ENCODE measurements at places on chromosomes 1 and 21.

- DNase-seq, result no peak
Measured at GRCh38 chr1:10173582-10173981, 36.8 kb upstream of the KIF1B start.

- DNase-seq, result no peak
Measured at GRCh38 chr1:23825762-23826522, 713 bp upstream of the HMGCL start.

- DNase-seq, result no peak
Measured at GRCh38 chr21:43994085-43994484, 18.0 kb upstream of the TRAPPC10 start.

GRCh38 chr1:153805042-153805745, 30.0 kb downstream of the SLC27A3 start:
- peak; percentile 95 for DNase-seq

GRCh38 chr1:162680419-162681121, 48.3 kb downstream of the DDR2 start:
- DNase-seq, result peak; percentile 61

GRCh38 chr21:28636752-28637691, 355.7 kb downstream of the LTN1 start:
- DNase-seq, result peak; percentile 85

GRCh38 chr1:214880956-214881355, 201.6 kb upstream of the KCNK2 start:
- DNase-seq, result no peak

DNA sequence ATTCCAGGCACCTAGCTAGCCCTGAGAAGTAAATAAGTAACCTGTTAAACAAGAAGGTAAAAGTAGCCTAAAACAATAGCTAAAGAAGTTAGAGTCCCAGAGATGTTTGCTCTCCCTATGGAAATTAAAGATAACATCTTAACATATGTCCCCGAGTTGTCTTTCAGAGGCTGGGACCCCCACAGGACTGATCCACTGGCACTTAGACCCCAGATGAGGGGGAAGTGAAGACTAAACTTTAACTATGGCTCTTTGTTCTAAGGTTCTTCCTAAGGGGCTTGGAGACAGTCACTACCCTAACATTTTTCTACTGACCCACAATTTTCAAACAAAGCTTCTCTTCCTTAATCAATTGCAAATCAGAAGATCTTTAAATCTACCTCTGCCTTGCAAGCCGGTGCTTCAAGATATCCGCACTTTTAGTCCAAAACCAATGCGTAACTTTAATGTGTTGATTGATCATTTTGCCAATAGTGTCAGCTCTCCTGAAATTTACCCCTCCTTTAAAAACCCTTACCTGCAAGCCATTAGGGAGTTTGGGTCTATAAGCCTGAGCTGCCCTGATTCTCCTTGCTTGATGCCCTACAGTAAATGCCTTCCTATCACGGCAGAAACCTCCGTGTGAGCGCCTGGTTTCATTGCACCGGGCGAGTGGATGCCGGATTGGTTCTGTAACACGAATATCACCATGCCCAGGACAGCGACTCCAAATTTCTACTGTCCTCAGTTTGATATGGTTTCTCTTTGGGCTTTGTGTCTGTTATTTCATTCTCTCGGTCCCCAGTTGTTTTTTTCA, 404.4 kb downstream of the SIPA1L2 start:
- no peak for DNase-seq

GRCh38 chr1:119209596-119210295, 69.3 kb upstream of the WARS2 start:
- peak; percentile 49 for DNase-seq

DNA sequence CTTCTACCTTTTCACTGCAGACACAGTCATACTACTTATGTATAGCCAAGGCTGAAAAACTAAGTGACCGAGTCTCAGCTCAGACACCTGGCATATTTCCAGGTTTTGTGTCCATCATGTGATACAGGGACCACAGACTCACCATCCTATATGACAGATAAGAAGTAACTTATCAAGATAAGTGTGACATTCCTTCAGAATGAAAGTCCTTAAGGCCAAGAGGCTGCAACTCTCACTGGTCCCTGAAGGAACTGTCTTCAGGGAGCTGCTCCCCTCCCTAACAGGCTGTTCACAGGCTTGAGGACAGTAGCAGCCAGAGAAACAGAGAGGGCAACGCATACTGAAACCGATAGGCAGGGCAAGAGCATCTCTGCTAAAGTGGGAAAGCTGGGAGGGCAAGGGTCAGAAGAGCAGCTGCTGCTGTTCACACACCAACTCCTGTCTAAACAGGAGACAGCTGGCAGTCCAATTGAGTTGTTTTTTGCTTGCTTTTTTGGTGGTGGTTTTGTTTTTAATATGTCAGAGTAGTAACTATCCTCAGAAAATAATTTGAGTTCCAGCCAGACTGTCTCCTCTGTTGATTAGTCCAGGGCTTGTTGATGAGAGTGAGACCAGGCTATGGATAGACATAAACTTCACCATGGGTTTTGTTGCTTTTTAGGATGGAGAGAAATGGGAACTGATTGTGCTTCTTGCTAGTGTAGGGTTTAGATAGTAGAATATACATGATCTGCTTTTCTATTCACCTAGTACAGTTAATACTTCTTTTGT, 67.7 kb downstream of the MACF1 start:
- peak; percentile 33 for DNase-seq

GRCh38 chr1:218402786-218403120, 57.6 kb downstream of the TGFB2 start:
- no peak for DNase-seq

DNA sequence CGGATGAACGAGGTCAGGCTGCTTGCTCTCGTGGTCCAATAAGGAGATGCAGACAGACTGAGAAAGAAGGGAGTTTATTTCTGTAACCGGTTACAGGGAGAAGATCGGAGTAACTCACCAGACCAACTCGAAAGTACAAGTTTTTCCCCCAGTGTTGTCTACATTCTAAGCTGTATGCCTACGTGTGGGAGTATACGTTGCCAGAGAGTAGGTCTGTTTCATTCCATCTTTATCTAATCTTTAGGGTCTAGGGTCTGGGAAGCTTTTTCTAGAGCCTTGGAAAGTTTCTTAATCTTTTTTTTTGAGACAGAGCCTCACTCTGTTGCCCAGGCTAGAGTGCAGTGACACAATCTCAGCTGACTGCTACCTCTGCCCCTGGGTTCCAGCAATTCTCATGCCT, 4.7 kb upstream of the PADI1 start:
- no peak for DNase-seq

GRCh38 chr1:203691447-203691846, 64.8 kb downstream of the ATP2B4 start:
- DNase-seq, result no peak

DNA sequence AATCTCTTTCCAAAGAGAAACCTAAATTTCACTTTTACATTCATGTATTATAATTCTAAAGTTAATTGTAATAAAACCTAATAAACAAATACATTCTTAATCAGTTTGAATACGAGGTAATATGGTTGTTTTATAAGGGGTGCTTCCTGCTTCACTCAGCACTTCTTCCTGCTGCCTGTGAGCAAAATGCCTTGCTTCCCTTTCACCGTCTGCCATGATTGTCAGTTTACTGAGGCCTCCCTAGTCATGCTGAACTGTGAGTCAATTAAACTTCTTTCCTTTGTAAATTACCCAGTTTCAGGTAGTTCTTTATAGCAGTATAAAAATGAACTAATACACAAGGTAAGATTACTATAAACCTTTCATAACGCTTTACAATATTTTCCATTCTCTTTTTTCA, 491.1 kb upstream of the LRRC7 start:
- DNase-seq, result no peak

DNA sequence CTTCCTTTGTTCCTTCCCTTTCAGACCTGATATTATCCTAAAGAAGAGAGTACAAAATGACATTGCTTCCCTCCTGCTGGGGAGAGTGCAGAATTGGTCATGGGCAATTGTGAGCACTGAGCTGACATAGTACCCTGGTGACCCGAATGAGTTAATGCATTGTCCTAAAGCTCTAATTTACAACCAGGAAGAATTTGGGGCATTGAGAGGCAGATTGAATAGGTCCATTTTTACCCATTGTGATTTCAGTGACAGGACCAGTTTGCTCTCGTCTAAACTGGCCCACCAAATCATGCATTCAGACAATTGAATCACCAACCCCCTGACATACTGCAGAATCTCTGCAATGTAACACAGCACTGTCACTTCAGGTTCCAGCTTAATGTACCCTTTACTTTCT, 497.4 kb downstream of the DPYD start:
- DNase-seq, result no peak

DNA sequence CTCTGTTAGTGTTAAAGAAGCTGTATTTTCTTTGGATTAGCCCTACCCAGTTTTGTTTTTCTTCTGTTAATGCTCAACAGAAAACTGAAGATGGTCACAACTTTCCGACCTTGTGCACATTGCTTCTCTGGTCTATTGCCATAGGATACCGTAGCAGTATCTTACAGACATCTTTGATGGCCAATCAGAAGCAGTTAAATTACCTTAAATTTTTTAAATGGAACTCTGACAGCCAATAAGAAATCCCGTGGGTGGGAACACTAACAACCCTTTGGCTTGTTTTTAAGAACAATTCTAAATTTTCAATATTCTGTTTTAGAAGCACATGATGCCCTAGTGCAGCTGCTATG, 17.2 kb downstream of the NFYC start:
- DNase-seq, result peak; percentile 90

- DNase-seq, result peak; percentile 17
Measured at GRCh38 chr1:25991937-25992688, 5.8 kb downstream of the PAFAH2 start.

- DNase-seq, result peak; percentile 61
Measured at GRCh38 chr1:43979528-43980254, 681 bp downstream of the B4GALT2 start.

DNA sequence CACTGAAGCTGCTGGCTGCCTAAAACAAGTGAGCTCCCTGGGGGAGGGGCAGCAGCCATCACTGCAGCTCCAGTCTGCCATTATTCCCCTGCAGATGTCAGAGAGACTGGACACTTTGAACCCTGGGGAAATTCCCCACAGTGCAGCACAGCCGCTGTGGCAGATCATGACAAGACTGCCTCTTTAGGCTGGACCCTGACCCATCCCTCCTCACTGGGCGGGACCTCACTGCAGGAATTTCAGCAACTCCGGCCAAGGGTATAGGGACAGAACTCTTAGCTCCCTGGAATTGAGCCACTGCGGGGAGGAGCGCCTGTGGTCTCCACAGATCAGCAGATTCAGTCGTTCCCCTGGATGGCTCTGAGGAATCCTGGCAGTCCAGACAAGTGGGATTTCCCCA, 964.6 kb downstream of the BRINP3 start:
- DNase-seq, result no peak

GRCh38 chr1:68767941-68768340, 271.1 kb upstream of the DEPDC1 start:
- DNase-seq, result no peak

- peak; percentile 98 for DNase-seq
Measured at GRCh38 chr1:45913183-45913683, 109.8 kb downstream of the MAST2 start.

DNA sequence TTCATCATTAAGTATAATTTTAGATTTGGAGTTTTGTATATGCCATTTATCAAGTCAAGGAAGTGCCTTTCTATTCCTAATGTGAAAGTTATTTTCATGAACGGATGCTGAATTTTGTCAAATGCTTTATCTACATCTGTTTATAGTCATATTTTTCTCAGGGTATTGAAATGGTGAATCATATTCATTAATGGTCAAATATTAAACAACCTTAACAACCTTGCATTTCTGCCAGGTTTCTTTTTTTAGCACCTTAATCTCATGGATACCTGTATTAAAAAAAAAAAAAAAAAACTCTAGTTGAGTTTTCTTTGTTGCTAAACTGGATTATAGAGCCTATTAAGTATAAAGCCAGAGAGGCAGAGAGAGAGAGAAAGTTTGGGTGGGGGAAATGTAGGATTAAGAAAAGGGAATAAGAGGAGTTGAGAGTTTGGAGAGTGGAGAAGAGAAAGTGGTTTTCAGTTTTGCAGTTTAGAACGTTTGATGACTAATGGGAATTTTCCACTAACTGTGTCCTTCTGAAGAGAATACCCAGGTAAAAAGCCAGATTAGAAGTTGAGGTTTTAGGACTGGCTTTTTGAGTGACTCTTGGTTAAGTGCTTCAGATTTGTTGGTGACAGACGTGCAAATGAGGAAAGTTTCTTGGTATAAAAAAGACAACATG, 305.0 kb downstream of the HLX start:
- no peak for DNase-seq

DNA sequence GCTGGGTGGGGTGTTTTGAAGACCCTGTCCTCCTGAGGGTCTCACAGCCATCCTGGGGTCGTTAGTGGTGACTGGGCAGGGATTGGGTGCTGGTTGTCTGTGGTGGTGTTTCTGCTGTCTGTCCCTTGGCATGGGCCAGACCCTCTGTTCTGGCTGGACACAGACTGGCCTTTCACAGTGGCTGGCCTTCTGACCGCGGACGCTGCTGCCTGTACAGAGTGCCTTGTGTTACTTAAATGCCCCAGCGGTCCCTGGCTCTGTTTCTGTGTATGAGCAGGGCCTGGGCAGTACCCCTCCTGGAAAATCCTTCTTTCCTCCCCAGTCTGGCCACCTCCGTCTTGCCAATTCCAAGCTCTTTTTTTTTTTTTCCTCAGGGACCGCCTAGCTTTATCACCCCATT, 50.9 kb downstream of the SH3BGR start:
- no peak for DNase-seq

DNA sequence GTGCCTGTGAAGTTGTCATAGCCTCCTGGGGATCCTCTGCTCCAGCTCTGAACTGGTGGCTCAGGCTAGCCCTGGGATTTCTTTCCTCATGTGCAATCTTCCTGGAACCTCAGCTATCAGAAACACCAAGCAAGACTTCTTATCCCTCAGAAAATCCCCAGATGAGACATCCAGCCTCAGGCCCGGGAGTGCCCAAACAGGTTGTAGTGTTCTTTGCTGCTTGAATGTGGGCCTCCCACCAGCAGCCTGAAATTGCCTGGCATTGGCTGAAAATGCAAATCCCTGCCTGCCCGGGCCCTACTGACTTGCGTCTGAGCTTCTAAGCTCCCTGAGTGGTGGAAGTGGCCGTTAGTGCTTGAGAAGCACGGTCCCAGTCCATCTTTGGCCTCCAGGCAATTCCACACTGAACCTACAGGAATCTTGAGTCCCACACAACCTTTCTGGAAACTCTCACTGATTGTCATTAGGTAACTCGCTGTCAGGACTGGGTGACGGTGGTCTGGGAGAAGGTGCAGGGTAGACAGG, 146.8 kb downstream of the ZBTB18 start:
- DNase-seq, result no peak

GRCh38 chr1:105373681-105374080, 1624.0 kb downstream of the AMY1C start:
- DNase-seq, result no peak

DNA sequence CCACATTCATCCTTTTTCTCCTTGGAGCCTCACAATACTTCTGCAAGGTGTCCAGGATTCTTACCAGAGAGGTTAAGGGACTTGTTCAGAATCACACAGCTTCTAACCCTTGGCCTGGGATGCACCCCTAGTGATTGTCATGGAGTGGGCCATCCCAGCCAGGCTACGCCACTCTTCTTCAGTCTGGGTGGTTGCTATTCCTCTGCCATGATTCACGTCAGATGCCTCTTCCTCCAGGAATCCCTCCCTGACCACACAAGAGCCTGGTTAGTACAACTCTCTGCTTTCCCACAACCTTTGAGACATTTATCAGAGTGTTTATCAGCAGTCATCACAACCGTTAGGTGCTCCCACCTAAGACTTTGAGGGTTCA, 121.8 kb downstream of the EPHB2 start:
- DNase-seq, result peak; percentile 89
